Stimulated activated CD4-positive, alpha-beta T cell treated with anti-CD3 and anti-CD28 coated beads, Interleukin-1b, Interleukin-23, amount 100 ng/mL, for 1 hour (primary cell): ENCODE measurements at places on chromosomes 2 and 18.
A peak's percentile ranks its signal among the peaks of the same experiment; 100 is the strongest.

DNA sequence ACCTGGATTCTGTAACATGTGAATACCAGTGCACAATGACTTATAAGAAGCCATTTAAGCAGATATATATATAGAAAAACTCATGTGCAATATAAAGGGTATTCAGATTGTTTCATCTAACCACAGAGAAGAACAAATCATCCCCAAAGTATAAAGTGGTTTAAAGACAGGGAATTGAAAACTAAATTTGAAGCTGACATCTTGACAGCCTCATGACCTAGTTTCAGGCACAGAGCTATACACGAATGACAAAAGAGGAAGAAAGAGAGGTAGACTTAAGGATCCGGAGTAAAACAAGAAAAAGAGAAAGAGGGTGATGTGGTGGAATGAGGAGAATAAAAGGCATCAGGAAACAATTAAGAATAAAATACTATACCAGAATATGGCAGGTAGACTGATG is 194.5 kb downstream of the EPHA4 start:
- DNase-seq = no peak

DNA sequence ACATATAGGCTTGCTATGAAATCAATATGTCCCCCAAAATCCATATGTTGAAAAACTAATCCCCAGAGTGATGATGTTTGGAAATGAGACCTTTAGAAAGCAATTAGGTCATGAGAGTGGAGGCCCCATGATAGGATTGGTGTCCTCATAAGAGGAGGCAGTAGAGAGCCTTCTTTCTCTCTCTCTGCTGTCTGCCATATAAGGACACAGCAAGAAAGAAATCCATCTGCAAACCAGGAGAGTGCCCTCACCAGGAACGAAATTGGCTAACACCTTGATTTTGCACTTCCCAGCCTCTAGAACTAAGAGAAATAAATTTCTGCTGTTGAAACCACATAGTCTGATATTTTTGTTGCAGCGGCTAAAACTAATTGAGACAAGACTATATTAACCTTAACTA is 89.5 kb downstream of the NBAS start:
- no peak for DNase-seq

GRCh38 chr18:69636529-69637301 is 236.0 kb downstream of the DOK6 start:
- no peak for DNase-seq

DNA sequence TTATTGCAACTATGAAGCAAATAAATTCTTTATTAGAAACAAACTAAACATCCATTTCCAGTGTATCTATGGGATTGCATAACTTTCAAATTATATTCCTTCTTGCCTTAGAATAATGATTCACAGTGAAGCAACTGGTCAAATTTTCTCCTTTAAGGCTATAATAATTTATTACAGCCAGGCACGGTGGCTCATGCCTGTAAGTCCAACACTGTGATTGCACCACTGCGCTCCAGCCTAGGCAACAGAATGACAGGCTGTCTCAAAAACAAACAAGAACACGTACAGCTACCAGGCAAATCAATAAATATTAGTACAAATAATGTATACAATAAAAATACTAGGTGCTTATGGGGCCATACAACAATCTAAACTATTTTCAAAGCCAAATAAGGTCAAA is 1416.2 kb downstream of the LRP1B start:
- no peak for DNase-seq

GRCh38 chr2:174593574-174594203 is 3.9 kb downstream of the WIPF1 start:
- DNase-seq = peak; percentile 39

DNA sequence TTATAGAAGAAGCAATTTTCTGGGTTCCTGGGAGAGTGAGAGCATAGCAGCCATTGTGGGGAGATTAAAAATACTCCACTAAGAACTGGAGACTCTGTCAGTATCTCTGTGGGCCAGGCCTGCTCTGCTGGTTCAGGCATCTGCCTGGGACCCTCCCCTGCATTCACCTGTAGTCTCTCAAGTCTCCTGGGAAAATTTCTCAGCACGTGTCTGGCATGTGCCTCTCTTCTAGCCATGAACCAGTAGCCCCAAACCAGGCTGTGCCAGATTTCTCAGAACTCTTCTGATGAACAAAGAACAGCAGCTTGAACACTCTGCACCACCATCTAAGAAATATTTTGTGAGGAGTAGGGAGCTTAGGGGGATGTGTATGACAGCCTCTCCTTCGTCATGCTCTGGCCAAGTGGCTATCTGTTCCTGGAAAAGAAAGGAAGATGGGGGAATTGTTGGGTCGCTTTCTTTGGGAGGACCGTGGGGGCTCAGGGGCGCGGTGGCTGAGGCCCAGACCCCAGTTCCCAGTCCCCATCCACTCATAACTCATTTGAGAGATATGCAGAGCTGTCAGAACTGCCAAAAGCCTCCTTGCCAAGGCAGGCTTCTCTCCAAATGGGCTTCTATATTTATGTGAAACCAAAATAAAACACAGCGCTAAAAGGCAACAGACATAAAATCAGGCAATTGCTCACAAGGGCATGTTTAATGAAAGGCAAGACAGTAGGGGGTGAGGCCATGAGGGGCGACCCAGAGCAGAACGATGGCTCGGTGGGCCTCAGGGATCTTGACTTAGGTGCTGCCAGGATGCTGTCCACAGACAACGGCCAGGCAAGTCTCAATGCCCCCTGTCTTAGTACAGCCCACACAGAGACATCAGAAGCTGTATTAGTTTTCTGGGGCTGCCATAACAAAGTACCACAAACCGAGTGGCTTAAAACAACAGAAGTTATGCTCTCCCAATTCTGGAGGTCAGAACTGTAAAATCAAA is 114.7 kb upstream of the TNP1 start:
- no peak for DNase-seq

- no peak for DNase-seq
Observed at GRCh38 chr2:199228887-199229819, 228.6 kb downstream of the SATB2 start.

- no peak for DNase-seq
Observed at GRCh38 chr2:127365211-127365643, 22.5 kb downstream of the MAP3K2 start.

DNA sequence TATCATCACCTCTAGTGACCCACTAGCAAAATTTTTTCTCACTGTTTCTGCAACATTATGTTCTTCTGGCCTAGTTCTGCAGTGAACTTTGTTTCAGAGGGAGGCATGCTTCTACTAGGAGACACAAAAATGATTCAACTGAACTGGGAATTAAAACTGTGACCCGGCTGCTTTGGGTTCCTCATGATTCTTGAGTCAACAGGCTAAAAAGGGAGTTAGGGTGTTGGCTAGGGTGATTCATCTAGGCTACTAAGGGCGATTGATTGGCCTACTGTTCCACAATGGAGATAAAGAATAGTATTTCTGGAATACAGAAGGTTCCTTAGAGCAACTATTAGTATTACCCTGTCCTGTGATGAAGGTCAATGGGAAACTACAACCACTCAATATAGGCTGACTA is 179.5 kb downstream of the PPP1R1C start:
- no peak for DNase-seq

- peak; percentile 54 for DNase-seq
Observed at GRCh38 chr18:74498712-74499627, 2.8 kb downstream of the CNDP2 start.

- DNase-seq = no peak
Observed at GRCh38 chr18:24754583-24755253, 294.3 kb downstream of the HRH4 start.

- no peak for DNase-seq
Observed at GRCh38 chr2:217934321-217935131, 68.3 kb downstream of the TNS1 start.

DNA sequence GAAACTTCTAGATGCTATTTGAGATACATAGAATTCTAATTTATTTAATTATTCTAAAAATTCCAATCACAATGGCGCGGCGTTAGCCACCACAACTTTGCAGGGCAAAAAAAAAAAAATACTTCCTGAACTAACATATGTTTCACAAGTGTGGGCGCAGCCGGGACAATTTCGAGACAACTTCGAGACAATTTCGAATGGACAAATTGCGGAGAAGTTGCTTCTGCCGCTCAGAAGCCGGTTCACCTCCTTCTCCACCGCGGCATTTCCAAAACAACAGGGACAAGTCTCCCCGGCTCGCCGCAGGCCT is 842 bp downstream of the PAX3 start:
- no peak for DNase-seq

- no peak for DNase-seq
Observed at GRCh38 chr2:16666449-16666801, 791 bp upstream of the CYRIA start.

DNA sequence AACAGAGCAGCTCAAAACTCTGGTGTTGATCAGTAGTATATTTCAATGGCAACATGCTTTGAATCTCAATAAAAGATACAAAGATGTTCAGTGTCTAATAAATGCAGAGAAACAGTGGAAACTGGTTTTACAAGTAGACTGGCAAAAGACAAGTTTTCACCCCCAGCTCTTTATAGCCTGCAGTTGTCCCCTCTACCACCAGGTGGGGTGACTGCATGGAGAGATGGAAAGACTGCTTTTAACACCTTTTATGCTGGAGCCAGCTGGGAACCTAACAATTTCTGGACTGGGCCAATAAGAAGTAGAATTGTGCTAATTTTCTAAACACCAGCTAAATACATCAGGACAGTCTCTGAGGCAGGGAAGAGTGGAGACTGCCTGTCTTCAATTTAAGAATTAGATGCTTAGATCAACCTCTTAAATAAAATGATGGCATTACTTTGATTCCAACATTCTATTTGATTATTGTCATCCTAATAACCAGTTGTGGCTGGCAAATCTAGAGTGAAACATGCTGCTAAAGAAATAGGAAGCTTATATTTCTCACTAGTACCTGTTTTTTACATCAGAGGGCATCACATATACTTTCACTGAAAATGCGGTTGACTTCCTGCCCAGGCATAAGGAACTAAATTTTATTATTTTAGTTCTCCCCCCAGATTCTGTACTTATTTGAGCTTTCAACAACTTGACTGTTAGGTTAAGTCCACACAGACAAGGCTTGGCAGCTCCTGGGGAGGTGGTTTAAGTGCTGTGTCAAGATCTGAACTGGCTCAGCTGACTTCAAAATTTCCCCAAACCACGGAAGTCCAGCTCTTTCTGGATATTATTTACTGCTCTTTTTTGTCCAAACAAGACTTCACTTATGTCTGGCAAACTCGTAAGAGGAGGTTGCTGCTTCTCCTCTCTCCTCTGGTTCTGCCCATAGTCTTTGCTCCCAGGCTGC is 140.5 kb downstream of the TPGS2 start:
- DNase-seq = no peak

- no peak for DNase-seq
Observed at GRCh38 chr2:67628892-67629291, 231.8 kb downstream of the ETAA1 start.

GRCh38 chr2:47725808-47726207 is 57.1 kb upstream of the MSH6 start:
- no peak for DNase-seq

DNA sequence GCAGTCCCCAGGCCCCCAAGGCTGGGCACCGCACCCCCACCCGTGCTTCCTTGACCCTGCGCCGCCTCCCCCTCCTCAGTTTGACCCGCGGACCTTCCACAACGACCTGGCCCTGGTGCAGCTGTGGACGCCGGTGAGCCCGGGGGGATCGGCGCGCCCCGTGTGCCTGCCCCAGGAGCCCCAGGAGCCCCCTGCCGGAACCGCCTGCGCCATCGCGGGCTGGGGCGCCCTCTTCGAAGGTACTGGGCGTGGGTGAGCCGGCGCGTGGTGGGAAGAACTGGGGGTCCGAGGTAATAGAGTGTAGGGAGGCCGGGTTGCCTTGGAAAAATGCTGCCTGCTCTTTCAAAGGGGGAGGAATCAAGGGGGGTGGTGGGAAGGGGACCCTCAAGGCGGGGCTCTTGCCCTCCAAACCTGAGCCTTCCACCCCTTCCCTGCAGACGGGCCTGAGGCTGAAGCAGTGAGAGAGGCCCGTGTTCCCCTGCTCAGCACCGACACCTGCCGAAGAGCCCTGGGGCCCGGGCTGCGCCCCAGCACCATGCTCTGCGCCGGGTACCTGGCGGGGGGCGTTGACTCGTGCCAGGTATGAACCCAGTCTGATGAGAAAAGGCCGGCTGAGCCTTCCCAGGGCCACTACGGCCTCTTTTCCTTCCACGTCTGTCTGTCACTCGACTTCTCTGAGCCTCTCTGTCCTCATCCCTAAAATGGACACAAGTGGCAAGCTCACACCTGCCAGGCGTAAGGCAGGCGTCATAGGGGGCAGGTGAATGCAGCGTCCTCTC is 2.6 kb downstream of the PRSS56 start:
- no peak for DNase-seq

DNA sequence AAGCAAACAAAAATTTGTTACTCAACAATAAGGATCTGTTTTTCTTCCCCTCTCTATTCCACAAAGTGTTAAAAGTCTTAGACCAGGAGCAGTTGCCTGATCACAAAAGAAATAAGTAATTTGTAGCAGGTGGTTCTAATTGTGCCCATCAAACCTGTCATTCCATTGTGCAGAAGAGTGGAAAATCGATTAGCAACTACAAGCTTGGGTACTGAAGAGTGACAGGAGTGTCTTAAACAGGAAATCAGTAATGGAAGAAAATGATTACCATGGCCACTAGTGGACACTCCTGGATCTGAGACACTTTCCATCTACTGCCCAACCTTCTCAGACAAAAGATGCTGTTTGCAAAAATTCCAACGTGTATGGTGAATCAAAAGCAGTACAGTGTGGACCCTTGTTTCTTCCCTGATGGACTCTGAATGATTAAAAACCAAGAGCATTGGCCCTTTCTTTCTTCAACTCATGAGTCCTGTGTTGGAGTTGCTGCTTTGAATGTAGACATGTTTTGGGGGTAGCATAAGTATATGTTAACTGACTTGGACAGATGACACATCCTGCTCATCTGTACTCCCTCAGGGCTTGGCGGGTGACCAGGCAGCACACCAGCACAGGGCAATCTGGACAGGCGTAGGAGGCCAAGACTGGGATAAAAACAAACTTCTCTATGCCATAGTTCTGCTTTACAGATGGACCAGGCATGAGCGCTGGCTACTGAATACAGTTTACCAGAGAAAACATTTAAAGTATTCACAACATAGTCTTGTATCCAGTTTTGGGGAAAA is 51.9 kb downstream of the PLA2R1 start:
- no peak for DNase-seq

GRCh38 chr2:215332872-215333595 is 21.2 kb downstream of the ATIC start:
- DNase-seq = no peak

GRCh38 chr2:136113209-136113971 is 4.6 kb downstream of the CXCR4 start:
- DNase-seq = no peak

GRCh38 chr2:68516051-68516955 is 48.9 kb downstream of the APLF start:
- no peak for DNase-seq

GRCh38 chr18:4444306-4444705 is 10.8 kb downstream of the DLGAP1 start:
- no peak for DNase-seq

GRCh38 chr2:11056614-11057013 is 98.7 kb upstream of the SLC66A3 start:
- DNase-seq = no peak
